ENCODE measurements at places on chromosomes 3 and 15.

- no peak for DNase-seq
Measured at GRCh38 chr3:32686713-32687112, 1.7 kb downstream of the CNOT10 start.

DNA sequence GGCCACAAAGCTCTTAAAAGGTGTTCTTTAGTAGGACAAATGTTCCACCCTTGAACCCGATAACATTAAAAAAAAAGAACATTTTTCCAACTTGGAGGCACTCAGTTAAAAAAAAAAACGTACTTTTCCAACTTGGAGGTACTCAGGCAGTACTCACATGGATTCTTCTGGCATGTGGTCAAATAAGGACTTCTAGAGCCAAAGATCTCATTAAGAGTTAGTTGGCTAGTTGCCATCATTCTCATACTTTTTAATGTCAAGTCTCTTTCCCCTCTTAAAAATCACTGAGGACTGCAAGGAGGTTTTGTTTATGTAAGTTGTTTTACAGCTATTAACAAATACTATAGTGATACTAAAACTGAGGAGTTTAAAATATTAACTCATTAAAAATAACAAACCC is 101.0 kb downstream of the CADPS start:
- no peak for DNase-seq

DNA sequence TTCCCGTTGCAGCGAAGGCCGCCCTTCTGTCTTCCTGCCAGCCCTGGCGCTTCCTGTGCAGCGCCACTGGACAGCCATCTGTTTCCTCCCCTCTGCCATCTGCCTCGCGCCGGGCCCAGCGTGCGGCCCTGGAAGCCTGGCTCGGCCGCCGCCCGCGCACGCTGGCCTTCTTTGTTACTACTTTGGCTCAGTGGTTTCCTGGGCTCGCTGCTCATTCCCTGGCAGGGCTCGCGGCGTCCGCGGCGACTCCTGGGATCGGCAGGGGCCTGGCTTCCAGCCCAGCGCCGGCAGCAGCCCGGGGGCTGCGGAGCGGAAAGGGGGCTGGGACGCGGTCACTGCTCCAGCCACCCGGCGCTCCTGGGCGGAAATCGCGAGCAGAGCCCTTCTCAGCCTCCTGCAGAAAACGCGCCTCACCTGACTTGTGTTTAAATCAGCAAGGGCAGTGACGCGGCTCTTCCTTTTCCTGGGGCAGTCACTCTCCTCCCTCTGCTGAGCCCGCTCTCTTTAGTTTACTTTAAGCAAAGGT is 10.0 kb downstream of the CMTM7 start:
- peak; percentile 11 for DNase-seq

GRCh38 chr15:50064673-50065072 is 54.4 kb downstream of the ATP8B4 start:
- no peak for DNase-seq

- no peak for DNase-seq
Measured at GRCh38 chr3:182628531-182628930, 164.8 kb upstream of the ATP11B start.

GRCh38 chr3:194294199-194294894 is 56.8 kb downstream of the CPN2 start:
- DNase-seq: no peak

DNA sequence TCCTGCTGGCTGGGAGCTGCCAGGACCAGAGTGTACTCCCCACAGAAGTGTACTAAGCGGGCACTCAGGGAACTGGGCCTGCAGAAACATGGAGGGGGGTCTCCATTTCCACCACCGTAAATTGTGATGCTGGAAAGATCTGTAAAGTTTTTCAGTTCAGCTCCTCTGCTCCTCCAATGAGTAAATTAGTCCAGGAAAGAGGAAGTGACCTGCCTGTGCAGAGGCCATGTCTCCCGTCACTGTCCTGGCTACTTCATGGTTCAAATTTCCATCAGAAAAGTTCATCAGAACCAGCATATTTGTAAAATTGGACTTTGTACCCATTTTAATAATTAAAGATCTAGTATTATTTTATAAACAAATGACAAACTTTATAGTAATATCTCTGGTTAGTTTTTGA is 226.7 kb upstream of the THBS1 start:
- no peak for DNase-seq

GRCh38 chr3:157606011-157606851 is 103.0 kb upstream of the VEPH1 start:
- peak; percentile 26 for DNase-seq

GRCh38 chr3:59566481-59566975 is 516.7 kb upstream of the CFAP20DC start:
- no peak for DNase-seq

DNA sequence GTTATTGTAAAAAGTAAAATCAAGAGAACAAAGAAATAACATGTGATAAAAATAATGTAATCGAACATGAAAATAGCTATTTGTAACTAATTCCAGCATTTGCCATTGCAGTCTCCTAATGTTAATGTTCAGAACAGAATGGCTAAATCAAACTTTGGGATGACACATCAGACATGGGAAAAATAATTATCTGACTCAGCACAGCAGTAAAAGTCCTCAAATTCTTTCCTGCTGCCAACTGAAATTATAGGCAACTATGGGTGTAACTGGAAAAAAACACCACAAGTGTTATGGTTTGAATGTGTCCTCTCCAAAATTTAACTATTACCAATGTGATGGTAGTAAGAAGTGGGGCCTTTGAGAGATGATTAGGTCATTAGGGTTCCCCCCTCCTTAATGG is 446.7 kb downstream of the C3orf38 start:
- no peak for DNase-seq

GRCh38 chr15:48876057-48876456 is 1.9 kb upstream of the EID1 start:
- no peak for DNase-seq

GRCh38 chr3:9749296-9749644 is 482 bp upstream of the OGG1 start:
- DNase-seq: no peak

GRCh38 chr15:68199340-68199739 is 5.8 kb downstream of the CALML4 start:
- no peak for DNase-seq

DNA sequence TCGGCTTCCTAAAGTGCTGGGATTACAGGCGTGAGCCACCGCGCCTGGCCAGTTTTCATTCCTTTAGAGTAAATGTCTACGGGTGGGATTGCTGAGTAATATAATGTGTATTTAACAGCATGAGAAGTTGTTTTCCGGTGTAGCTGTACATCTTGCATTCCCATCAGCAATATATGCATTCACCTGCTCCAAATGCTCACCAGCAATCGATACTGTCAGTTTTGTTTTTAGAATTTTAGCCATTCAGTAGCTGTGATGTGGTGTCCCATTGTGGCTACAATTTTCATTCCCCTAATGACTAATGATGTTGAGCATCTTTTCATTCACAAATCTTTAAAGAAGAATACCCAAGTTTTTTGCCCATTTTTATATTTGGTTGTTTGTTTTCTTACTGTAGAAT is 134.8 kb upstream of the RGMA start:
- DNase-seq: no peak

- no peak for DNase-seq
Measured at GRCh38 chr3:152362086-152362485, 93.4 kb downstream of the MBNL1 start.

DNA sequence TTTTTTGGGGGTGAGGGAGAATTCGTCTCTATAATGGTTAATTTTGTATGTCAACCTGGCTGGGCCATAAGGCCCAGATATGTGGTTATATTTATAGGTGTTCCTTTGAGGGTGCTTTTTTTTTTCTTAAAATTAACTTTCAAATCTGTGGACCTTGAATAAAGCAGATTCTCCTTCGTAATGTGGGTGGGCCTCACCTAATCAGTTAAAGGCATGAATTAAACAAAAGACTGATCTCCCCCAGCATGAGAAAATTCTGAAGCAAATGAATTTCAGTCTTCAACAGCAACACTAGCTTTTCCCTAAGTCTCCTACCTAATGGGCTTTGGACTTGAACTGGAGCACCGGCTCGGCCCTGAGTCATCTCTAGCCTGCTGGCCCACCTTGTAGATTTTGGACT is 77.4 kb downstream of the GMNC start:
- DNase-seq: no peak

GRCh38 chr15:40043927-40044716 is 5.1 kb upstream of the SRP14 start:
- DNase-seq: no peak

DNA sequence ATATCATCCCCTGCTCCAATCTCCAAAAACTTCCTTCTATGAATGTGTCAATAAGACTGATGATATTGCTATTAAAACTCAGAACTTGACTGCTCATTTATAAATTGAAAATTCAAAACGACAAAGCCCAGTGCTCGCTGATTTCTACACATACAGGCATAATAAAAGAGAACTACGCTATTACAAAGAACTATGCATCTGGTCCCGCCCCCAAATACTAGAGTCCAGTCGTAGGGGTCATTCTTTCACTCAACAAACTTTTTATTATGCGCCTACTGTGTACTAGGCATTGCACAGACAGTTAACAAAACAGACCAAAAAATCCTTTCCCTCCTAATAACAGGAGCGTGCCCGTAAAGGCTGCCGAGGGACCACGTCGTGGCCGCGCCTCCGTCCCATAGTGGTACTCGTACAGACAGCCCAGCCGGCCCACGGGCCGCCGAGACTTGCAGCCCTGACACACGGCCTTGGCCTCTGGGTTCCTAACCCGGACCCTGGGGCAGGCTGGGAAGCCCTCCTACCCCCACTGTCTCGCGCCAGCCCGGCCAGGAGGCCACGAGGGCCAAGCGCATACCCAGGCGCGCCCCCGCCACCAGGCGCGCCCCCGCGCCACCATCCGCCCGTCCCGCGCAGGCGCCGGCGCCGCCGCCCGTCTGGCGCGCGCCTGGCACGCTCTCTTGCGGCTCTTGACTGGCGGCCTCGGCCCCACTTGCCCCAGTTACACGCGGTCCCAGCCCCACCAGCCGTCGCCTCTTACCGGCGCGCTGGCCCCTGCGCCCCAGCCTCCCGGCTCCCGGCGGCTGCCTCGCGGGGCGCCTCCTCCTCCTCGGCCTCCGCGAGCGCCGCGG is 757 bp downstream of the AVEN start:
- peak; percentile 72 for DNase-seq

DNA sequence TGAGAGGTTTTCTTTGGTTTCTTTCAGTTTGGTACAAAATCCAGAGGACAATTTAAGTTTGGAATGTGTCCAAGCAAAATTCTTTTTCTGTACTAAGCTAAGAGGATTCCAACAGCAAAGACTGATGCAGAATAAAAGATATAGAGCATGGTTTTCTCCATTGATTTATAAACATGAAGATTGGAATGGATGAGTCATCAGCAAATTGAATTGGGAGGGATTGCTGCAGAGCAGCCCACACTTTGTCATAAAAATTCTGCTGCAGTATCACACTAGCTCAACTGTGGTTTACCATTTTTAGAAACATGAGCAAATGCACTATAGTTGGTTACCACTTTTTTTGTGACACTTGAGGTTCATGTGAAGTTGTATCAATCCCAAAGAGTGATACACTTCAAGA is 16.1 kb upstream of the LARP6 start:
- no peak for DNase-seq

- no peak for DNase-seq
Measured at GRCh38 chr15:39130556-39131379, 450.1 kb upstream of the THBS1 start.

DNA sequence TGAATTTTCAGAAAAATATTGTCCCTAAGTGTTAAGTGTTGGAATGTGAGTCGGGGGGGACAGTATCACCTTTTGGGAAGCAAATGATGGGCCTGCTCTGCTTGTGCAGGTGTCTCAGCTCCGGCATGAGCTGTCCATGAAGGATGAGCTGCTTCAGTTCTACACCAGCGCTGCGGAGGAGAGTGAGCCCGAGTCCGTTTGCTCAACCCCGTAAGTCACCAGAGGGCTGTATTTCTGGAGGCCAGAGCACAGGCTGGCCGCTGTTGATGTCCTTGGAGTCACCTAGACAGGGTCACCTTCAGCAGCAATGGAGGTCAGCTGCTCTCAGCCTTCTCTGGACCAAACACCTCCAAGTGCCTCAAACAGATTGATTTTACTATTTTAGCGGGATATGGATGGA is 78.0 kb downstream of the CCK start:
- no peak for DNase-seq

DNA sequence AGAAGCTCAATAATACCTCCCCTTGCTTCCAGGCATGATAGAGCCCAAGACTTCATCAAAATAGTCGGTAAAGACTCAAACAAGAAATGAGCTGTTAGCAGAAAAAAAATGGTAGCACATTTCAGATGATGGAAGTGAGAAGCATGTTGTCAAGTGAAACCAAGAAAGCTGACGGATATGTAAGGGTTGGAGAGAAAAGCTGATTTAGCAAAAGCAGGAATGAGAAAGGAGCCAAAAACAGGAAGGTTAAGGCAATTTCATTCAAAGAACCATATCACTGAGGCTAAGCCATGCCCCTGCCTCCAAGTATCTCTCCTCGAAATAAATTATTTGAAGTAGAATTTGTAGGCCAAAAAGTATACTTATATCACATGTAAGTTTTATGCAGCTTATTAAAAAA is 88.8 kb downstream of the ANO10 start:
- DNase-seq: no peak

DNA sequence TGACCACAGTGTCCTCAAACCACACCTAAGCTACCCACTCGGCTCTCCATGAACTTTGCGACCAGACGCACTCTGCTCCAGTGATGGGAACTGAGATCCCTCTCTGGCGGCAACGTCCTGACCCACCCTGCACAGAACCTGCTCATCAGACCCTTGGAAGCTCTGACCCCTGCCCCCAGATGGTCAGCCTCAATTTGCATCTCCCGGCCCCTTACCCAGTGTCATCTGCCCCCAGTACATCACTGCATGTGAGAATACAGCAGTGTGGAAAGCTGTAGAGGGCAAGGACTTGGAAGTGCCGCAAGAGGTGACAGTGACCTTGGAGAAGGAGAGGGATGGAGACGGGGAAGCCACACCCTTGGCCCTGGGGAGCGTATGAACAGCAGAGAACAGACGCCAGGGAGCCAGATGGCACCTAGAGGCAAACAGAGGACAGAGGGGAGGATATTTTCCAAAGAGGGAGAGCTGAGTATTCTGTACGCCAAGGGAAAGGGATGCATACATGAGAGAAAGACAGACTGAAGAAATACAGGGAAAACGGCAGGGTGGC is 192.0 kb downstream of the XXYLT1 start:
- DNase-seq: no peak

GRCh38 chr15:92460023-92460422 is 66.3 kb downstream of the ST8SIA2 start:
- DNase-seq: no peak

DNA sequence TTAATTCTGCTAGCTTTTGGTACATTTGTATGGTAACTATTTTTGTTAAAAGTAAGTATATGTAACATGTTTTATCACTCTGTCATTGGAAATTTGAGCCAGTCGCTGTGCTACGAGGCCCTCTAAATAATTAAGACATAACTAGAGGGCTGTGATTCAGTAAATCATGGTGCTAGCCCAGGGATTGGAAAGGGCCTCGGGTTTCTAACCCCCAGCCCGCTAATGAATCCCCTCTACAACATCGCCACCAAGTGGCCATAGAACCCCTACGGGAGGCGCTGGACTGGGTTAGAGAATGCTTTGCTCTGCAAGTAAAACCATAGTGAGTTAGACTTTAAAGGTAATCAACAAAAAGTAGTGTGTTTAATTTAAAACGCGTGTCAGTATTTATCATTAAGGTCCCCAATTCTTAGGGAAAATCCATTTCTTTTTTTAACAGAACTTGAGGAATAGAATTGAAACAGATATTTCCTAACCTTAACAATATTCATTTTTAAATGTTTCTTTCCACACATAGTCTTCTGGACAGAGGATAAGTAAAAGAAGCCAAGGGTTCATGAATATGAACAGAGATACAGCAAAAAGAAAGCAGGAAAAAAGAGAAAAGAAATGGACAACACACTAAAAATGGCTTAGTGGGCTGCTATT is 744.7 kb downstream of the EPHA3 start:
- DNase-seq: no peak

- no peak for DNase-seq
Measured at GRCh38 chr15:28942046-28942445, 56.3 kb downstream of the APBA2 start.
